ENCODE measurements at places on chromosomes 5 and 9.

GRCh38 chr5:146796144-146796543 lies 82.4 kb downstream of the PPP2R2B start:
- no peak for DNase-seq

- DNase-seq = no peak
Observed at GRCh38 chr5:93193431-93194347, 387.3 kb downstream of the NR2F1-AS1 start.

GRCh38 chr9:5326187-5326586 lies 13.5 kb downstream of the RLN1 start:
- DNase-seq = no peak

DNA sequence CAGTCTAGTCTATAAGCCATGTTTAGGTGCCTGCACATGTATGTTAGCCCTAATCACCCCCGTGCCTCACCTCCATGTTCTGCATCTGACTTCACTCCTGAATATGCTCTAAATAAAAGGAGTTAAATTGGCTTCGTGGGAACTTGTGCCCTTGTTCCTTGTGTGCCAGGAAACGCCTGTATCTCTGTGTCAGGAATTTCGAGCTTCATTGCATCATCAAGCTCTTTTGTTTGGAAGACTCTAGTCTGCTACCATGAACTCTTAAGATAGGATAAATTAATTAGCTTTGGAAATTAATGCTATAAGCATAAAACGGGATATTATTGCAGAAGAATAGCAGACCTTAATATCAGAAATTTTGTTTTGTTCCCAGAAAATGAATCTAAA lies 99.2 kb downstream of the ADCY2 start:
- no peak for DNase-seq

- DNase-seq = peak; percentile 24
Observed at GRCh38 chr9:105439428-105439827, 8.4 kb upstream of the FSD1L start.

GRCh38 chr5:180644129-180644824 lies 5.1 kb downstream of the FLT4 start:
- no peak for DNase-seq

- no peak for DNase-seq
Observed at GRCh38 chr5:149489605-149490037, 61.6 kb downstream of the CSNK1A1 start.

DNA sequence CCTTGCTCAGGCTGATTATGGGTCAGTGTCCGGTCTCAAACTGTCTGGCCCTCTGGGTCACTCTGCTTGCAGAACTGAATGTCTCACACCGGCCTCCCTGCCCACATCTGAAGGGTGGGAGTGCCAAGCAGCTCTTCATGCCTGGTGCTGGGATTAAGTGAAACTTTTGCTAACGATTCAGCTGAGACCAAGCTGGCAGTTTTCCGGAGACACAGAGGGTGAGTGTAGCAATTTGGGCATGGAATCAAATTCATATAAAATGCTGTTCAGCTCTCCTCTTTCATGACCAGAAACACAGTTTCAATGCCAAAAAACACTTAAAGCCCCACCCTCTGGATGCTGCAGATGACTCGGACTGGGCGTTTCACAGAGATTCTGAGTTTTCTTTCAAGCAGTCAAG lies 207.5 kb downstream of the NXNL2 start:
- DNase-seq = peak; percentile 86

DNA sequence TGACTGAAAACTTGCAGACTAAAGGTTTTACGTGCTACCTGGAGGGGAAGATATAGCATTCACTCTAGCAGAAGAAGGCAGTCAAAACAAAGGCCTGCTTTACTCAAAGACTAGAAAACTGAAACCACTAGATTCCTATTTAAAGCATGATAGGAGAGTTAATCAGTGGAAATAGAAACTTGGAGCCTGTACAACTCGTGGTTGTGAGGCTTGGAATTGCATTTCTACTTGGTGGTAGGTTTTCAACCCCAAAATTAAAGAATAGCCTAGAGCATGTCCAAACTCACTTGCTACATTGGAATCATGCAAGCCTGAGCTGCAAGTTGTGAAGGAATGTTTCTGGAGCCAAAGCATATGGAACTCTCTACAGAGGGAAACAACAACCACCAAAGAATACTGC lies 1526.4 kb upstream of the NUDT12 start:
- DNase-seq = no peak

DNA sequence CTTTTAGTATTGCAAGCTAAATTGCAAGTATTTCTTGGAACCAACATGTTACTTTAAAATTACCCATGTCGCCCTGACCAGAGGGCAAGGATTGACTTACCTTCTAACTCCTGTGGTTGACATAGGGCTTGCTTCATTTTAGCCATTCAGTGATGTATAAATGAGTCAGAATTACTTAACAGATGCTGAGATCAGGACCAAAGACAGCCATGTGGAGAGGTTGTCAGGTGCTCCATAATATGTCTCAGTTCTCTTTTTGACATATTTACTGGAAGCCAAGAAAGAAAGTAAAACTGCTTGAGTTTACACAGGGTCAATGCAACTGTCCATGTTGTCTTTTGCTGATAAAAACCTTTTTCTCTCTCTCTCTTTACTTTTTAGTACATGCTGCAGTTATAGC lies 33.2 kb downstream of the F2RL2 start:
- no peak for DNase-seq

DNA sequence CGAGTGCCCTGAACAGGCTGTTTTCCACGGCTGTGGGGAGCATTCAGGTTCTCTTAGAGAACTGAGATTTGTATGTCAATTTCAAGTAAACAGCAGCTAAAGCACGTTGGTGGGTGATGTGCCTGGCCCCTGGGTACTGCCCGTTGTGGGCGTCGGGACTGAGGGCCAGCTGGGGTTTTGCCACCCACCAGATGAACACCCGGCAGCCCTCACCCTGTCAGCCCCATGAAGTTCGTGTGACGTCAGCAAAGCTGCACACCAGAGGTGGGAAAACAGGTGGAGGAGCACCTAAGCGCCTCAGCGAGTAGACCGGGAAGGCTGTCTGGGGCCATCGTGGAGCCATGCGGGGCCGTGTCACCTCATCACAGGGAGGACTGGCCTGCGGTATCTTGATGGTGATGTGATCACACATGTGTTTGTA lies 9.2 kb downstream of the CEP72 start:
- DNase-seq = no peak

DNA sequence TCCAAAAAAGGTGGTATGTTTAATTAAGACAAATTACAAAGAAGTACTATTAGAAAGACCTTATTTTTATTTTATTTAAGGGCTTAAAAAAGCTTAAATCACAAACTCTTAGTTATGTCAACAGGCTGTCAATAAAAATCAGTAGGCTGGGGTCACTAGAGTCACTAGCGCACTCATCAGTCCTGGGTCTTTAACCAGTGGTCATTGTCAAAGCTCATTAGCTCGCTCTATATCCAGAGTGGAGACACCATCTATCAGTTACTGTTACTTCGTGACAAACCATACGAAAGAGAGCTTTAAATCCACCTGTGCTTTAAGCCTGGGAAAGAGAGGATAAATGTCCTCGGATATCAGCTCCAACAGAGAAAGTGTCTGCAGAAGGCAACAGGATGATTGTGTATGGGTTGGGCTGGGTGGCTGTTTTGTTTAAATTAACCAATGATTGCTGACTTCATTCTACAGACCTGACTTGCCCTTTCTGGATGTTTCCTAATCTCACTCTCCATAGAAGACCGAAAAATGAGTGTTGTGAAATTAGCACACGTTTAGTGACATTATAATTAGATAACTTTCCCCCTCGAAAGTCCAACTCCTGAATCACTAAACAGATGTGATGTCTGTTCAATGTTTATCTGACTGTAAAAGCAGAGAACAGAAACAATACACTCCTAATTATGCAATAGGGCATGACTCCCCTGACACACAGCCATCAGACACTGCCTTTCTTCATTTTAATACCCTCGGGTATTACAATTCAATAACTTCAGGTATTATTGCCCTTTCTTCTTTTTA lies 123.6 kb upstream of the TNPO1 start:
- DNase-seq = no peak

DNA sequence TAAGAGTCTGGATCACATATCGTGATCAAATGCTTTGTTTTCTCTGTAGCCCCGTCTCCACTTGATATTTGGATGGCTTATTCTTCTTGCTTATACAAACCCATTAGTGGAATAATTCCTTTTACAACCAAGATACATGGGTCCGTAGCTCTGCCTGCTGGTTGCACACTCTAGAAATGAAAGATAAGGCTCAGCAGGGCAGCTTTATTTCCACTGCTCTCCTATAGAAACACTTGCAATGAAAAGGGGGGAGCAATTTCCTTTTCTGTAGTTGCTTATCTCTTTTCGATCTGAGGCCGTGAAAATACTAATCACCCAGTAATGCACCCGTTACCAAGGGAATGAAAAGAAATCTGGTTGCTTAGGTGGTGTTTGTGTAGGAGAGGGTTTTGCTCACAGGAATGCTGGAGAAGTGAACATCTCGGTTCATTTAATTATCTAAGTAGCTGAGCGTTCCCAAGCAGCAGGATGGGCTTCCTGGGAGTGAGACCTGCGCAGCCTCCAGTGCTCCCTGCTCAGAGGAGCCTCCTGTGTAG lies 131.7 kb downstream of the ADAMTS16 start:
- DNase-seq = no peak

DNA sequence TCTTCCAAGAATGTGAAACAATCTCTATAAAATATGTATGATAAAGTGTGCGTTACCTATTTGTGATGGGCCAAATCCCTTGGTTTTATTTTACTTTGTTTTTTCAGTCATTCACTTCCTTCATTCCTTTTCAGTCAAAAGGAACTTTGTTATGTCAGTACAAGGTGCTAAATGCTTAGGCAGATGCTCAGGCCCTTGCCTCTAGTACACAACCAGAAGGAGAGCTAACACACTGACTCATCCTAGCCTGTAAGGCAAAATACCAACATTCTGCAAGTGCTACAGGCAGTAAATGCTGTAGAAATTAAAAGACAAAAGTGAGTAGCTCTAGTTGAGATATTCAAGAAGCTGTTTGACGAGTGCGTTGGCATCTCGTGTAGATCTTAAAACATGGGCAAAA lies 49.4 kb downstream of the TRPM6 start:
- DNase-seq = no peak

DNA sequence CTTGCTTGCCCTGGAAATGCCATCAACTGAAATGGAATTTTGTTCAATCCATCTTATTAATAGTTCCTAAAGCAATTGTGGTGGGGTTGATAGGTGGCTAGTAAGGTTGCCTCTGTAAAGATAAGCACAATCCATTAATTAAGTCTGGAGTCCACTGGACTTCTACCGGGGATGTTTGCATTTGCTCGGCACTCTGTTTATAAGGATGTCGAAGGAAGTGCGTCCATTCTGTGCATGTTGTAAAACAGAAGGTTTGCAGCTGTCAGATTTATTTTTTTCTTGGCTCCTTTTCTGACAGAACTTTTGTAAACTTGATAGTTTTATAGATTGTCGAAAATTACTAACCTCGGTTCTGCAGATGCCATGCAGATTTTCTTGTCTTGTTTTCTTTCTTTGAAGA lies 12.8 kb upstream of the TNFAIP8 start:
- no peak for DNase-seq

- peak; percentile 95 for DNase-seq
Observed at GRCh38 chr5:53490747-53491146, 10.3 kb downstream of the FST start.

DNA sequence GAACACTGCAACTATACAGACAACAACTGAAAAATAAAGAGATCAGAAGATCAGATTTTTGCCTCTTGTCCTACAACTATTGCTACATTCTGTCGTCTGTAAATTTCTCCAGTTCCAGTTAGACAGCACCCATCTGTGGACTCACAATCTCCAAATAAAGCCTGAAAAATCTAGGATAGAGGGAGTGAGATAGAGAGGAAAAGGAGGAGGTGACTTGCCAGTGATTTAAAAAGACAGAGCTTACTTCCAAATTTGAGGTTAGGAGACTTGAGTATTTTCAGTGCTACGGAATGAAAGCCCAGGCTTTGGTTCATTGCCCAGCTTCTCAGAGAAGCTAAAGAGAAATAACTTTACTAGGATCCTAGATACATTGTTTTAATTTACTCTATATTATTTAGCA lies 63.6 kb downstream of the PTCD2 start:
- no peak for DNase-seq

DNA sequence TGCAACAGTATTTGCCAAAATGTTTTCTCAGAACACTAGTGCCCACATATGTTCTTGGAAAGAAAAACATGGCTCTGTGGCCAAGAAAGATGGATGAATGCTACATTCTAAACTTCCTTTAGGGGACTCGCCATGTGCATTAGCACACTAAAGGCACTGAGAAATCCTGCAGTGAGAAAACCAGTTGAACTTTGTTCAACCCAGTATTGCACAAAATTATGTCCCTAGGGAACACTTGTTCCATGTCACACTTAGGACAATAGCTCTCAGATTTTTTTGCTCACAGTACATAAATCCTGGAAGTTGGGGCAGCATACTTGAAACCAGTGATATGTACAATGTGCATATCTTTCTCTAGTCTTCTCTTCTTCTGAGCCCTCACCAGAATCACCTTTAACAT lies 96.6 kb downstream of the ADRB2 start:
- DNase-seq = no peak

- no peak for DNase-seq
Observed at GRCh38 chr5:57675236-57675635, 192.6 kb upstream of the ACTBL2 start.

- no peak for DNase-seq
Observed at GRCh38 chr9:78676009-78676408, 379.1 kb downstream of the PSAT1 start.

- DNase-seq = no peak
Observed at GRCh38 chr9:21144603-21145002, 3.0 kb upstream of the IFNW1 start.

GRCh38 chr5:16894236-16895057 lies 41.6 kb downstream of the MYO10 start:
- peak; percentile 58 for DNase-seq

DNA sequence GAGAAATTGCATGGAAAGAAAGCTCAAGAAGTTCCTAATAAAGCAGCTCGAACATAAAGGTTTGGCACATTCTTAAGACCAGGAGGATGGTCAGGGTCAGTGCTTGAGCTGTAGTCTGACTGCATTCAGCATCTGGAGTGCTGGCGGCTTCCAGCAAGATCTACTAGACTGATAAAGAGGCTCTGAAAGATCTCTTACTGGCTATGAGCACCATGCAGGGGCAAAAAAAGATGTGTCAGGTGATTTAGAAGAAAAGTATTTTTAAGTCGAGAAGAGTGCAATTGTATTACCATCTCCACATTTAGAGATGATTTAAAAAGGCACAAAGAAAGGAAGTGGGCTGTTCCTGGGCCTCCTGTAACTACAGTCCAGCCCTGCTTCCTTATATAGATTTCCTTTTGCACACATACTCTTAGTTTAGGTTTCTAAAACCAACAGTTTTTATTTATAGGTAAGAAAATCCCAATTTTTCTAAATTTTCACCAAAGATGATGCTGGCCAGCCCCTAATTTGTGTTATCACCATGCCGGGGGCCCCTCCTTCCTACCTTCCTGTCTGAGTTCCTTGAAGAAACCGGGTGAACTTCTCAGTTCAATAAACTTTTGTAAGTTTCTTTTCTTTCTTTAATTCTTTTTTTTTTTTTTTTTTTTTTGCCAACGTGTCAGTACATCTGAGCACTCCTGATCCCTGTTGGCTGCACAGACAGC lies 65.9 kb upstream of the PLPP1 start:
- DNase-seq = no peak

- DNase-seq = no peak
Observed at GRCh38 chr9:136544548-136544963, 1.3 kb downstream of the NOTCH1 start.

GRCh38 chr5:63247651-63248050 lies 669.0 kb downstream of the LRRC70 start:
- DNase-seq = no peak

- peak; percentile 76 for DNase-seq
Observed at GRCh38 chr5:181191526-181192336, 13.3 kb downstream of the TRIM7 start.

GRCh38 chr9:136609838-136610311 lies 52.8 kb upstream of the EGFL7 start:
- no peak for DNase-seq

Data from AG09309 (cell line).